ENCODE measurements at places on chromosomes 3 and 15.
A peak's percentile ranks its signal among the peaks of the same experiment; 100 is the strongest.

- no peak for DNase-seq
Measured at GRCh38 chr3:71258116-71258515, 325.4 kb downstream of the FOXP1 start.

GRCh38 chr3:107208100-107208499 is 169.1 kb upstream of the CCDC54 start:
- DNase-seq, result no peak

DNA sequence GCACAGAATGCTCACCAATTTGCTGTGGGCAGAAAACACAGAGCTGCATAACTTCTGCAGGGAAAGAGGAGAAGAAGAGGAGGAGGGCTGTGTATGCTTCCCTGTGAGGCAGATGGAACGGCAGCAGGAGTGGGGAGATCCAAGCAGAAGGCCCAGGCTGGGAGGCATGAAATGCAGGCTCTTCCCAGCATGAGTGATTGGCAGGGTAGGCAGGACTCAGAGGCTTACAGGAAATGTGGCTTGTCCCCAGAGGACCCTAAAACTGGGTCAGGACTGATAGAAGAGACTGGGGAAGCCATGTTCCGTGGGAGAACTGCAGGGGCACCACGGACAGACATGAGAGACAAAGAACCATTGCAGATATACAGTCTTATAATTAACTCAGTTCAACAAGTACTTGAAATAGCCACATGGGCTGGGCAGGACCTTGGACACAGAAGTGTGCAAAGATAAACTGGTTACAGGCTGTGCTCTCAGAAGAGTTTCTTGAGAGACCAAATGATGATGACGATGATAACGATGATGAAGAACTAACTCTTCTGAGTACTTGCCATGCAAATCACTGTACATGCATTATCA is 286.9 kb downstream of the EPHB1 start:
- no peak for DNase-seq

- peak; percentile 80 for DNase-seq
Measured at GRCh38 chr3:10437272-10437994, 68.0 kb downstream of the ATP2B2 start.

DNA sequence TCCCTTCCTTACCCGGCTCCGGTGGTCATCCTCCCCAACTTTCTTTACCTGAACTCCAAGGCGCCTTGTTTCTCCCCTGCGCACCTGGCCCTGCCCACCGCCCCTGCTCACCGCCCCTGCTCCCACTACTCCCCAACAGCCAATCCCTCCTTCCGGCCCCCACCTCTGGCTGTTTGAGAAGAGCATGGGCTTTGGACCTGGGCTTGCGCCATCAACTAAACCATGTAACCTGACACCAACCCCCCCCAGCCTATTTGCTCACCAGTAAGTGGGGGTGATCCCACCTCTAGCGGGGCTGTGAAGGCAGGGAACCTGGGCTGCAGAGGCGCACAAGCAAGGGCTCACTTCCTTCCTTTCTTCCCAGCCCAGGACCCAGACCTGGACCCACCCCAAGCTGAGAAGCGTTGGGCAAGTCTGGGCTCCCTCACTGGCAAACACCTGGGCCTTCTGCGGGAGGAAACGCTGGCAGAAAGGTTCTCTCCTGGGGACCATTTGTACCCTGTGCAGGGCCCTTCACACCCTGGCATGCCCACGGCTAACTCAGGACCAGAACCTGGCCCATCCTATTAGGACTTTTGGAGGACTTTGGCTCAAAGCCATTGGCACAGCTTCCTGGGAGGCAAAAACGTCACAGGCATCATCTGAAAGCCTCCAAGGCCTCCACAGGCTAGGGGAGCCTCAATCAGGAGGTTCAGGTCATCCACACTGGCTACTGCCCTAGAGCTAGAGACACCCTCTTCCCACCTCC is at the start of gene PLXNB1:
TSS of gene PLXNB1 (minus strand) at position 127 of the 748 bp plus-strand sequence. CDS start 5,475 bp downstream, outside the sequence.
- no peak for DNase-seq

DNA sequence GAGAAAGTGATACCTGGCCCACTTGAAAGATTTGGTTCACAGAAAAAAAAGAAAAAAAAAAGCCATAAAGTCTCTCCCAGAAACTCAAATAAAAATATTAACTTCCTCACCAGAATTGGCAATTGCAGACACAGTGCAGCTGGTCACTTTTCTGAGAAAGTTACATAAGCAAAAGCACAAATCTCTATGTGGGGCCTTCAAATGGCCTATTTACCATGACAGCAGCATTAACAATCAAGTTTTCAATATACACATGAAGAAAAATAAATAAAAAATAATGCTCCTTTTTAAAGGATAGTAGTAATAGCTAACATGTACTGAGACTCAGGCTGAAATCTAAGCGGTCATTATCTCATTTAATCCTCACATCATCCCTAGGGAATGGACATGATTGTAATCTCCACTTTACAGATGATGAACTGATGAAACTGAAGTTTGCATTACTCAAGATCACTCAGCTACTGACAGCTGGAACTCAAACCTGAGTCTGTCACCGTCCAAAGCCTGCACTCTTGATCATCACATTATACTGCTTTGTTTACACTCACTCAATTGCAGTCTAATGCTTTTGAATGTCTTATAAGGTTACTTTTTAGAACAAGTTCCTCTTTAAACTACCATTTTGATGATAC is 3.3 kb downstream of the NPTN start:
- no peak for DNase-seq

DNA sequence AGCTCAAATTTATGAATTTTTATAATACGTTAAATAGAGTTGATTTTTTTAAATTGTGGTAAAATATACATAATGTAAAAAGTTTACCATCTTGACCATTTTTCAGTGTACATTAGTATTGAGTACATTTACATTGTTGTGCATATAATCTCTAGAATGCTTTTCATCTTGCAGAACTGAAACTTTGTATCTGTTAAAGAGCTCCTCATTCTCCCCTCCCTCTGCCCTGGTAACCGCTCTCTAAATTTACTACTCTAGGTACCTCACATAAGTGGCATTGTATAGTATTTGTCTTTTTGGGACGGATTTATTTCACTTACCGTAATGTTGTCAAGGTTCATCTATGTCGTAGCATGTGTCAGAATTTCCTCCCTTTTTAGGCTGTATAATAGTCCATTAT is 13.6 kb downstream of the TBC1D23 start:
- no peak for DNase-seq

DNA sequence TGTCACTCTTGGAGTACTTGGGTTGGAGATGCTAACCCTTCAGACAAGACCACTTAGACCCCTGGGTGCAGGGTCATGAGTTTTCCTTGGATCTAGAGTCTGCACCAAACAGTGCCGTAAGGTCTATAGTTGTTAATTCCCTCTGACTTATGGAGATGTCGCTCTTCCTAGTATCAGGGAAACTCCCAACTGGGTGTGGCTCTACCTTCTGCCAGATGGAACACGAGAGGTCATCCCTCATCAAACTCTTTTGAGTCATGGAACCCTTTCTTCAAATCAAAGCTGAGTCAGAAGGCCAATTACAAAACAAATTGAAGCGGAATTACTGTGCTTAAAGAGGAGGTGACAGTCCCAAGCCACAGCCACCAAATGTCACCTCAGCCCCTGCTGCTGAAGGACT is 514.9 kb upstream of the PROK2 start:
- DNase-seq, result no peak

DNA sequence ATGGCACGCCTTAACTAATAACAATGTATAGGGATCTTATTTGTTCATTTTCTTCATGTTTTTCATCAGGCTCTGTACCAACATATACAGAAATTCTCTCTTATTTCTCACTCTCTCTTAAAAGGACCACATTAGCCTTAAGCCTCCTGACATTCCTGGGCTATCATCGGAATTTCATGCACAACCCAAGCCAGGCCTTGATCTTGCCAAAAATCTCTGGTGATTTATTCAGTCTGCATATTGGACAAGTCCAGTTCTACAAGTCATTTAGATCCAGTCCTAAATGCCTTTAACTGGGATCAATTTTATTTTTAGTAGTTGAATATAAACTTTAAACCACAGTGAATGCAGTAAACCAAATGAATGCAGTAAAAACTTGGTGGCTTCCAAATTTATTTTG is 385.4 kb downstream of the MECOM start:
- DNase-seq, result no peak

GRCh38 chr3:123883701-123884202 is 380 bp downstream of the MYLK start:
- no peak for DNase-seq

All from stimulated activated CD4-positive, alpha-beta T cell treated with anti-CD3 and anti-CD28 coated beads, Interleukin-2, amount 100 ng/mL, for 4 hours (primary cell).